Urinary bladder (tissue), 4 donors: ENCODE measurements at places on chromosomes 12 and 14. TPM values are rescaled to one million over a fixed set of nuclear protein-coding genes. Genes with fewer than 3 reads are reported as not detected.

DNA sequence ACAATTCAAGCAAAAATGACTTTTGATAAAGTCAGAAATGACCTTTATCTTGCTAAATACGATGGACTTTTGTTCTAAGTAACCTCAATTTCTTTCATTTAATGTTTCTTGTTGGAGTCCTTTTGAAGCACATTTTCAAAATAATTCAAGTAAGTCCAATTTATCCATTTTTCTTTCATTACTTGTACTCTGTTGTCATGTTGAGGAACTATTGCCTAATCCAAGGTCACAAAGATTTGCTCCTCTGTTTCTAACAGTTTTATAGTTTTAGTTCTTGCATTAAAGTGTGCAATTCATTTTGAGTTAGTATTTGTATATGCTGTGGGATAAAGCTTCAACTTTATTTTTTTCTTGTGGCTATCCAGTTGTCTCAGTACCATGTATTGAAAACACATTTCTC lies 66.7 kb downstream of the CCER1 start:
- no peak for DNase-seq

DNA sequence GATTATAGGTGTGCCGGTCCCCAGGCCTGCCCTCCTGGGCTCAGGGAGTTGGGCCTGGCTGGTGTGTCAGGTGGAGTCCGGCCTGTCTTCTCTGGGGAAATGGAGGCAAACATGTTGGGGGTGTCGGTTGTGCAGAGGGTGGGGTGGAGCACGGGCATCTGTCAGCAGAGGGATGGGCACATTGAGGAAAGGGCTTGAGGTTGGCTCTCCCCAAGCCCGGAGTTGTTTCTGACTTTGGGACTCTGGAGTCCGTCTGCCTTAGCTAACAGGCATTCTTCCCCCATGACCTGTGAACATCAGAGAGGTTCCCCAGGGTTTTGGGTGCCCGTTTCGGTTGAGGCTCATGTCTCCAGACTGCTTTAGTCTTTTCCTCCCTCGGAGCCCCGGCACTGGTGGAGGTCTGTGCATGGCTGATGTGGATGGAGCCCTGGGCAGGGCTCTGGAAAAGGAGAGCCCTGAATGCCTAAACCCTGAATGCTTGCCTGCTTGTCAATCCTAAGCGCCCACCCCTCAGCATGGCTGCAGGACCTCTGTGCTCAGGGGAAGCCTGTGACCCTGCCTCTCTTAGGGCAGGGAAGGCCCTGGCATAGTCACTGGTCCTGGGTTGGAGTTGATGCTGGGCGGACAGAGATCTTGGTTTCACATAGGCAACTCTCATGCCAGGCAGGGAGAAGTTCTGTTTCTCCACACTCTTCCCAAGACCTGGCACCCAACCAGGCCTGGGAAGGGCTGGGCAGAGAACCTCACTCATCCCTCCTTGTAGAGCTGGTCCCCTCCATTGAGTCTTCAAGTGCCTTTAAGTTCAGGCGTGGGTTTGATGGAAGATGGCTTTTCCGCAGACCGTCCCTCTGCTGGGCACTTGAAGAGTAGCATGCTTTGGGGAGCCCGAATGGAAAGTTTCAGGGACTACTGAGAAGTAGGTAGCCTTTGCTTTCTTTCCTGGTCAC lies 12.9 kb downstream of the NYNRIN start:
- DNase-seq = no peak

GRCh38 chr12:25323581-25323982 lies 72.9 kb upstream of the KRAS start:
- DNase-seq = no peak

Gene PPM1H
- total RNA-seq = 6.5 TPM

DNA sequence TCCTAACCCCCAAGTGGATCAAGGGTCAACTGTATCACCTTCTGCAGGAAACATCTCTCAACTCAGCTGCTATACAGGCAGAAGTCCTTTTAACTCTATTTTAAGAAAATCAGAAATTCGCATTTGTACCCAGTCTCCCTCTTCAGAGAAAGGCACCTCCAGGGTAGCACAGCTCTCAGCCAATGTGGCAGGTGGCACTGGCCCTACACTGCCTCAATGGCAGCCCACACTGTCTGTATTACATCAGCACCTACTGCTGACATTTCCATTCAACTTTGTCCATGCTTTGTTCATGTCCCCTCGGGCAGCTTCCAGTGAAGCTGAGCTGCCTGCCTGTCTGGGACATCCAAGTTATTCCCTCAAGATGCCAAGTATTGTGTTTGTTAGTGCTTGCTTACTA lies 8.8 kb downstream of the SPTSSA start:
- no peak for DNase-seq

DNA sequence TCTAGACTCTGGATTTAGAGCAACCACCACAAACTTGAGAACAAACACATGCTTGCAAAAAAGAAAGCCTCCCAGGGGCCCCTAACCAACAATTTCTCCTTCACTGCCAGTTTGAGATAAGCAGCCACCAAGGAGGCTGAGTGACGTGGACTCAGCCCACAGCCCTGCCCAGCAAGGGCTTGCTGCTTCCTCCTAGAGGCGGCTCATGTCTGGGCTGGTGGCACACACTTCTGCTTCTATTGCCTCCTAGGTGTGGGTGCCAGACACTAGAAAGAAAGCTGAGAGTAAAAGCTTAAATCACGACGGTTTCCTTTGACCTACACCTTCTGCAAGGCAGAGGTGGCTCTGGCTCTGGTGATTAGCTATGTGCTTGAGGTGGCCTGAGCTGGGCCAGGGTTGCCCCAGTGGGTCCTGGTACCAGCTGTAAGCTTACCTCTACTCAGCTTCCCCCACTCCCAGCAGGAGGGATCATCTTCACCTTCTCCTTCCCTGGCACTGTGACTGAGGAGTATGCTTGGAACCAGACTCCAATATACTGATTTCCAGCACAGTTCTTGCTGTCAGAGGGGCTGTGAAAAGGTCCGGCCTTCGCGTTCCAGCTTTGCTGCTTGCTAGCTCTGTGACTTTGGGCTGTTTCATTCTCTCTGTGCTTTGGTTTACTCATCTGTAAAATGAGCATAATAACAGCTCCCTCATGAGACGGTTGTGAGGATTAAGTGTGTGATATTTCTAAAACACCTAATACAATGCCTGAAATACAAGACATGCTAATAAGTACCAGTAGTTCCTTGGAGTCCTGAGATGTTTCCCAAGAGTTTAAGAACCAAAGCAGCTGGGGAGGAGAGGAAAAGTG lies 89.7 kb upstream of the PARP11 start:
- no peak for DNase-seq

DNA sequence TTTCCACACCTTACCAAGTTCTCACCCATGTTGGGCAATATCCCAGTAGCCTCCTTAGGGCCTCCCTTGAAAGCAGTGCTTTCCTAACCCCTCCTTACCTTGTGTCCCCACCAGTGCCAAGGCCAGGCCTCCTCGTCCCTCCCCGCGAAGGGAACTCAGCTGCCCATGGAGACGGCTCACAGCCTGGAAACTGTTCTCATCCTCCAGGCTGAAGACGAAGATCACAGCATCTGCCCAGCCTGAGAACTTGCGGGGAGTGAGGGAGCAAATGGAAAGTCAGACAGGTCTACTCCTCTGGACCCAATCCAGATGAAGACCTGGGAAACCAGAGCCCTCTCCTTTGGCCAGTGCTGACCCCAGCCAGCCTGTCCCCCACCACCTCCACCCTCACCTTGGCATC lies 4.6 kb downstream of the AGAP2 start:
- no peak for DNase-seq
